Endothelial cell (in vitro differentiated cells): ENCODE measurements at places on chromosomes 7 and 10. TPM values are rescaled to one million over a fixed set of nuclear protein-coding genes. Genes with fewer than 3 reads are reported as not detected.

The CXCL12 gene
- total RNA-seq = 0.97 TPM

The GIMAP6 gene
- 47.7 TPM for total RNA-seq

The FZD1 gene
- 38.7 TPM for total RNA-seq

GRCh38 chr7:55130395-55131141 is 111.8 kb downstream of the EGFR start:
- DNase-seq = no peak
- no peaks in the 10 kb centered on the region for H3K36me3 ChIP-seq
- peaks cover 8% of the 10 kb centered on the region for H3K4me1 ChIP-seq
